ENCODE measurements at places on chromosomes 16 and 17.

GRCh38 chr16:10126686-10127085 is 55.5 kb downstream of the GRIN2A start:
- DNase-seq, result no peak
- no peak overlapping the region for H3K4me3 ChIP-seq
- H3K27me3 ChIP-seq, result no peaks in the 10 kb centered on the region
- no peak overlapping the region for H3K27ac ChIP-seq
- no peaks in the 10 kb centered on the region for H3K4me1 ChIP-seq

DNA sequence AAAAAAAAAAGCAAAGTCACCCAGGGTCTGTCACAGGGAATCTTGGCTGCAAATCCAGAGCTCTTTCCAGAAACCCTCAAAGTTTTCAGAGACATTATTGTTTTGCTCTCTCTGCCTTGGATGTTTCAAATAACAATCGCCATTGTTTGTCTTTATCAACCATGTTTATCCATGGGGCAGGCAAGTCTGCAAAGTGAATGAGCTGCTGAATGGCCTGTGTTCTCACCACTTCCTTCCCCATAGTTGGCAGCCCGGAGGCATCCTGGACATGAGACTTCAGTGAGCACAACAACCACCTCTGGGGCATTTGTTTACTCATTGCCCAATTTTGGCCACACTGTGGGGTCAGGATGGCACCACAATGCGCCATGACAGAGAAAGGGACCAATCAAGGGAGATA is 53.1 kb upstream of the USP7 start:
- H3K27ac ChIP-seq, result no peak overlapping the region
- DNase-seq, result no peak
- H3K27me3 ChIP-seq, result no peaks in the 10 kb centered on the region
- no peaks in the 10 kb centered on the region for H3K4me1 ChIP-seq

- H3K4me3 ChIP-seq, result peak overlapping the region; percentile 25
- DNase-seq, result peak; percentile 72
- no peaks in the 10 kb centered on the region for H3K27me3 ChIP-seq
- peaks cover 75% of the 10 kb centered on the region for H3K4me1 ChIP-seq
Observed at GRCh38 chr17:34254146-34254545, 939 bp upstream of the CCL2 start.

- H3K27ac ChIP-seq, result no peak overlapping the region
- H3K36me3 ChIP-seq, result peaks cover 49% of the 10 kb centered on the region
- H3K4me3 ChIP-seq, result no peak overlapping the region
- DNase-seq, result no peak
Observed at GRCh38 chr17:32936186-32936893, 8.4 kb downstream of the TMEM98 start.
